SK-N-SH treated with all-trans-retinoic acid at 6 μM for 48 hours (cell line): ENCODE measurements at places on chromosomes 5 and 9.

GRCh38 chr9:18346745-18347144 lies 127.2 kb upstream of the ADAMTSL1 start:
- ATAC-seq, result no peak

GRCh38 chr9:136488247-136489214 lies 5.7 kb upstream of the SEC16A start:
- peak; percentile 52 for ATAC-seq

DNA sequence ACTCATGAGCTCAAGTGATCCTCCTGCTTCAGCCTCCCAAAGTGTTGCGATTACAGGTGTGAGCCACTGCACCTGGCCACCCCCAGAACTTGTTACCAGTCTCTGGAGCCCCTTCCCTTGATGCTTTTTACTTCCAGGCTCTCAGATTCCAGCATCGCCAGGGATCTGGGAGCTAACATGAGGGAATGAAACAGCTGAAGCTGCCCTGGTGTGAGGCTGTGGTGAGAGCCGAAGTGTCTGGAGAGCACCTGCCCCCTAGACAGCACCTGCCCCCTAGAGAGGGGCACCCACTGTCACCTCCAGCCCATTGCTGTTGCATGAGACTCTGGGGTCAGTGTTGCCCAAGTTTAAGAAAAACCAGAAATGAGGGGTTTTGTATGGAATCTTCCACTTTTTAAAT lies 124.3 kb upstream of the SAP30L start:
- ATAC-seq, result no peak

- ATAC-seq, result no peak
These were observed 13.5 kb upstream of the MAP1B start for GRCh38 chr5:72093824-72094223.

GRCh38 chr9:125551781-125552180 lies 155.2 kb downstream of the MAPKAP1 start:
- no peak for ATAC-seq

DNA sequence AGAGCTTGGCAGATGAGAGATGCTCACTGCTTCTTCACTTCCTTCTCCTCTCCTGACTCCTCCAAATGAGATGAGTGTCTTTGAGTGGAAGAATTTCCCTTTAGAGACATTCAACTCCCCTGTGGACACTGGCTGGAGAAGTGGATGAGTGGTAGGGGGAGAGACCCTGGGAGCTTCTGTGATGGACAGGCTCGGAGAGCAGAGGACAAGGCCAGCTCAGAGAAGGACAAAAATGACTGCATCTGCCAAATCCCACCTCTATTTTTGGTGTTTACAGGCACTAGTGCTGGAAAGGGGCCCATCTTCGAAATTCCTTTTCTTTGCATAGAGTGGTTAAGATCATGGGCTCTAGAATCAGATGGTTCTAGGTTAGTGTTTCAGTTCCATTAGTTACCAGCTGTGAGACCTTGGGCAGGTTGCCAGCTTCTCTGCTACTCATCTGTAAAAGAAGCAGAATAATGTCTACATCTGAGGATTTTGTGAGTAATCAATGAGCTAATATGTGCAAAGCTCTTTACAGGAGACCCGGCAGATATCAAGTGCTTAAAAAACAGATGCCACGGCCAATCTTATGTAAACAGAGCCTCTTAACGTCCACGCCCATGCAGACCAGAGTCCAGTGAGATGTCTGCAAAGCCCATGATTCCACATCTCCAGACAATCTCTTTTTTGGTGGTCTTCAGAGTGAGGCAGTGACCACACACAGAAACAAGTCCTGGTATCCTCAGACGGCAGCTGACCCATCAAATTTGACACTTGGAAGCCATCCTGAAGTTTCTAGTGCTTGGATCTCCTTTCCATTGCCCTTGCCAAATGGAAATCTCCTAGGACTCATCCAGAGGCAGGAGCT lies 13.6 kb upstream of the COL27A1 start:
- ATAC-seq, result no peak

DNA sequence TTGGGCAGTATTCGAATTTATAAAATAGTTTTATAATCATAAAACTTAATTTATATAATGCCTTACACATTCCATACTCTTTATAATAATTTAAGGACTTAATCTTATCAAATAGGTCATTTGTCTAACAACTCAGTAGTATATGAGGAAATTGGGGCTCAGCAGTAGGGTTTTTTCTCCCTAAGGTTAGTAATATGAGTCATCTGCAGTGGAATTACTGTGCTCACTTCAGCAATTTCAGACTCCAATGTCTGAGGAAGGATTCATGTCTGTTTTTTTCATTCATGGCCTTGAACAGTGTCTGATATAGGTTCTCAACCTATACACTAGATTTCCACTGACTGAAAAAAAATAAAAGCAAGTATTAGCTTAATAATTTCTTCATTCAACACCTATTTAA lies 7.4 kb downstream of the DMRTA1 start:
- ATAC-seq, result no peak

DNA sequence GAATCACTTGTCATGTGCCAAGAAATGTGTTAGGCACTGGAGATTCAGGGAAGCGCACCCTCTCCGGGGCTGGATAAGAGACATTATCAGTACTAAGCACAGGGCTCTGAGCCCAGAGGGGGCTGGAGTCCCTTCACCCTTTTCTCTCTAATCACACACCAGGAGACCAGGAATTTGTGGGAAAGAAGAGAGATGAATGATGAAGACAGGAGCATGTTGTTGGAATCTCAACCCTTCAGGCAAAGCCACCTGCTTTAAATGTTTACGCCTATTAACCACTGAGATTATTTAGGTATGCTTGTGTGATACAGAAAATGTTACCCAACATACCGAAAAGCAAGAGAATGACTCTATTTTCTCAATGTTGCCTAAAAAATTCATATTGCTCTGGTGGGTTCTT lies 119.8 kb downstream of the ENTREP1 start:
- ATAC-seq, result no peak

- no peak for ATAC-seq
These were observed 323.1 kb downstream of the RAB3C start for GRCh38 chr5:58905944-58906343.

DNA sequence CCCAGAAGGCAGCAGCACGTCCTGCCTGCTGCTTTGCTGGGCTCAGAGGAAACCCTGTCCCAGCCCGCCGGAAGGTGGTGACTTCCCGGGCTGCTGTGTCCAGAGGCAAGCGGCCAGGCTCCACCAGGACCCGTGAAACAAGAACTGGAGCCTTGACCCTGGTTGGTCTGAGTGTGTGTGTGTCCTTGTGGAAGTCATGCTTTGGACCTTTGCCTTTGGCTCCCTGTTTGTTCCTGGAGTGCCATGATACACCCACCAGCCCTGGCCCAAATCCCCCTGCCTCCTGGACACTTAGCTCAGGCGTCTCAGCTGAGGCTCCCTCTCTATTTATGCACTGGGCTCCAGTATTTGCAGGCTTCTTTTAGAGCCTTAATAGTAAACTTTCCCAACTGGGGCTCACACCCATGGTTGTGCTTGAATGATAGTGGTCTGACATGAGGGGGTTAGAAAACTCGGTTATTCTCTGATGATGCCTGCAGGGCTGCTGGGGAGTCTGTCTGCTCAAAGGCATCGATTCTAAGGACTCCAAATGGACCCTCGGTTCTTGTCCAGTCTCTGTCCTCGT lies 72.2 kb downstream of the C9orf50 start:
- ATAC-seq, result no peak

GRCh38 chr9:124580186-124580585 lies 73.0 kb upstream of the NR5A1 start:
- ATAC-seq, result no peak
